ENCODE measurements at places on chromosomes 2 and 18. TPM values are rescaled to one million over a fixed set of nuclear protein-coding genes. Genes with fewer than 3 reads are reported as not detected.

DNA sequence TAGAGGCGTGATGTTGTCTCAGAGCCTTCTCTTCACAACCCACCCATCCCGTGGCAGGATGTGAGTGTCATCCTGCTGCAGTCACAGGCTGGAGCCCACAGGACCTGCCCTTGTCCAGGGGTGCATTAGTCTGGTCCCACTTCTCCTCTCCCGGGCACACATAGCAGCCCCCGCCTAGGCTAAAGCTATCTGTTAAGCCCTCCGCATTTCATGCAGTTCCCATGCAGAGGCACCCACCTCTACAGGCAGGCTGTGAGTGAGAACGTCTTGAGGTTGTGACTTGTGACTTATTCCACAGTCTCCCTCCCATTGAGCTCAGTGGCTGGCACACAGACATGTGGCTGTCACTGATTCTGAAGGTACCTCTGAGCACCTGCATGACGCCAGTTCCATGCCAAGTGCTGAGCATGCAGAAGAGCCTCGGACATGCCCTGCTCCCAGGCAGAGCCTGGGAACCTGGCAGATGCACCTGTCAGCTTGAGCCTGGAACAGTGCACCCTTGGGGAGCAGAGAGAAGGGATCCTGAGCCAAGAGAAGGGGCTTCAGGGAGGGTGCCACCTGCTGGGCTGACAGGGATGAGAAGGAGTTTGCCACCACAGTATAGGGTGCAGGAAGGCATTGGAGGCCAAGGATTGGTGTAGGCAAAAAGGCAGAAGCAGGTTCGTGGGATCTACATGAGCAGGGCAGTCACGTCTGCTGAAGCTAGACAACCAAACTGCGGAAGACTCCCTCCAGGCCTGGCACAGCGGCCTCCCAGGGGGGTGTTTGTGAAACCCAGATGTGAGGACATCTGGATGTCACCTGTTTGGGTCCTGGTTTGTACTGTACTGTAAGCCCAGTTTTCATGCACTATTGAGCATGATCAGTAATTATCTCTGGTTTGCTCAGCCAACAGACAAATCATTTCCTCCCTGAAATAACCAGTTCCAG, 213.6 kb downstream of the GLI2 start:
- no peak for DNase-seq
- peaks cover 7% of the 10 kb centered on the region for H3K27me3 ChIP-seq
- H3K4me3 ChIP-seq, result no peak overlapping the region
- peaks cover 4% of the 10 kb centered on the region for H3K4me1 ChIP-seq
- H3K36me3 ChIP-seq, result no peaks in the 10 kb centered on the region

DNA sequence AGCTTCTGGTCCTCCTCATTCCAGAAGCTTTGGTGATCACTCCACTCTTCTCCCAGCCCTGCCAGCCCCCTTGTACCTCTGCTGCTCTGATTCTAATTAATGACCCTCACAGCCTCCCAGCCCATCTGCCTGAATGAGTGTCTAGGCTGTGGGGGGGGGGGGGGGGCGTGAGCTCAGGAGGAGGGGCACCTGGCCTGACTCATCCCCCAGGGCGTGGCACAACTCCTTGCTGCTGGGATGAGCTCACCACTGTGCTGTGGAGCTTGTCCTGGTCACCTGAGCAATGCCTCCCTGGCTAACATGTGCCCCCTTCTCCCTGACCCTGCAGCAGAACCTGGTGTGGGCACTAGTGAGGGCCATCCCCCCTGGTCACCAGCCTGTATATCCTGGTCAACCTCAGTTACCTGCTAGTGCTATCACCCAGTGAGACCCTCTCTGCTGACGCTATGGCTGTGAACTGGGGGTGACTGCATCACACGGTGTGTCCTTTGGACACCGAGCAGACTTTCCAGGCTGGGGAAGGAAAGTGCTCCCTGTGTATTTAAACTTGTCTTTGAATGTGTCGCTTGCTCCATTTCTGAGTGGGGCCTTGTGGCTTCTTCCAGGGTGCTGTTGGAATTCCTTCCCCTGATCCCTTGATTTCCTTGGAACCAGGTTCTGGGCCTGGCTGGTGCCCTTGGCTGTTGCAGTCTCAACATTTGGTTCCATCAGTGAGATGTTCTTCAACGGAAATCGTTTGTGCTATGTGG, 41.5 kb upstream of the PUM2 start:
- H3K27me3 ChIP-seq, result peaks cover 46% of the 10 kb centered on the region
- H3K4me3 ChIP-seq, result no peak overlapping the region
- DNase-seq, result no peak
- H3K4me1 ChIP-seq, result peaks cover 4% of the 10 kb centered on the region
- H3K27ac ChIP-seq, result no peak overlapping the region
- no peaks in the 10 kb centered on the region for H3K36me3 ChIP-seq

- peaks cover 6% of the 10 kb centered on the region for H3K27me3 ChIP-seq
- no peak for DNase-seq
- H3K36me3 ChIP-seq, result peaks cover 7% of the 10 kb centered on the region
- peaks cover 7% of the 10 kb centered on the region for H3K4me1 ChIP-seq
- no peak overlapping the region for H3K27ac ChIP-seq
Measured at GRCh38 chr2:8059255-8059654, 622.6 kb upstream of the ID2 start.

- H3K36me3 ChIP-seq, result no peaks in the 10 kb centered on the region
- H3K27me3 ChIP-seq, result peaks cover 45% of the 10 kb centered on the region
- no peak overlapping the region for H3K27ac ChIP-seq
- H3K4me3 ChIP-seq, result no peak overlapping the region
- H3K4me1 ChIP-seq, result peaks cover 2% of the 10 kb centered on the region
Measured at GRCh38 chr2:173667014-173667413, 298.2 kb downstream of the SP3 start.

DNA sequence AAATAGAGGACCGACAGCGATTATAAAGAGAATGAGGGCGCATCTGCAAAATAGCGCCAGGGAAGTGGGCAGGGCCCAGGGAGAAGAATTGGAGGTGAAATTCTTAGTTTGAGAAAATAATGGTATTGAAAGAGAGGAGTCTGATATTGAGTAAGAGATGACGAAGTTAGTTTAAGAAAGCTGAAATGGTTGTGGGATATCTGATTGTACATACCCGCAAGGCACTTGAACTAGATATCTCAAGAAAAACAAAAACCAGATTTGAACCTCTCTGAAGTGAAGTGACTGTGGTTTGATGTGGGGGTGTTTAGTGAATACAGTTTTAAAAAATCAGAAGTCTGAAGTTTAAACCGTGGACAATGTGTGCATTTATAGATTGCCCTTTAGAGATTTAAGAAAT, 38.9 kb downstream of the ZNF532 start:
- peaks cover 5% of the 10 kb centered on the region for H3K4me1 ChIP-seq
- no peak overlapping the region for H3K4me3 ChIP-seq
- peaks cover 6% of the 10 kb centered on the region for H3K36me3 ChIP-seq
- H3K27me3 ChIP-seq, result peaks cover 16% of the 10 kb centered on the region
- H3K27ac ChIP-seq, result no peak overlapping the region
- no peak for DNase-seq

DNA sequence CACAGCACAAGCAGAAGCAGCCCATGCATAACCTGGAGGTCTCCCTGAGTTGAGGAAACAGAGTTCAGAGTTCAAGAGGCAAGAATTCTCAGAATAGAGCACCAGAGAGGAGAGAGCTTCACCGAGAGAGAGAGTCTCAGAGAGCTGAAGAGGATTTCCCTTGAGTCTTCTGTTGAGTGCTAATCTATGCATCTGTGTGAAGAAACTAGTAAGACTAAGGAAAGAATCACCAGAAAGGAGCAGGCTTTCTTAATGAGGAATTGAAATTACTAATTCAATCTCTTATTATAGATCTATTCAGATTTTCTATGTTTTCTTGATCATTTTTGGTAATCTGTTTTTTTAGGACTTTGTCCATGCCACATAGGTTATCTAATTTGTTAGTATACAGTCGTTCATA, 89.3 kb upstream of the CTAGE1 start:
- no peak for DNase-seq
- H3K4me1 ChIP-seq, result no peaks in the 10 kb centered on the region
- no peaks in the 10 kb centered on the region for H3K36me3 ChIP-seq
- no peak overlapping the region for H3K27ac ChIP-seq

- DNase-seq, result no peak
- peak overlapping the region; percentile 96 for H3K27ac ChIP-seq
- H3K4me3 ChIP-seq, result peak overlapping the region; percentile 28
- H3K4me1 ChIP-seq, result peaks cover 65% of the 10 kb centered on the region
Measured at GRCh38 chr2:105881286-105882136, 136.8 kb downstream of the NCK2 start.

ANKZF1 gene
- 93.5 TPM for total RNA-seq
